Dermis microvascular lymphatic vessel endothelial cell (primary cell): ENCODE measurements at places on chromosomes 5 and 9. TPM values are rescaled to one million over a fixed set of nuclear protein-coding genes. Genes with fewer than 3 reads are reported as not detected.

Gene PCDHGA3
- total RNA-seq: 0.13 and 0.63 TPM in 2 replicates

DNA sequence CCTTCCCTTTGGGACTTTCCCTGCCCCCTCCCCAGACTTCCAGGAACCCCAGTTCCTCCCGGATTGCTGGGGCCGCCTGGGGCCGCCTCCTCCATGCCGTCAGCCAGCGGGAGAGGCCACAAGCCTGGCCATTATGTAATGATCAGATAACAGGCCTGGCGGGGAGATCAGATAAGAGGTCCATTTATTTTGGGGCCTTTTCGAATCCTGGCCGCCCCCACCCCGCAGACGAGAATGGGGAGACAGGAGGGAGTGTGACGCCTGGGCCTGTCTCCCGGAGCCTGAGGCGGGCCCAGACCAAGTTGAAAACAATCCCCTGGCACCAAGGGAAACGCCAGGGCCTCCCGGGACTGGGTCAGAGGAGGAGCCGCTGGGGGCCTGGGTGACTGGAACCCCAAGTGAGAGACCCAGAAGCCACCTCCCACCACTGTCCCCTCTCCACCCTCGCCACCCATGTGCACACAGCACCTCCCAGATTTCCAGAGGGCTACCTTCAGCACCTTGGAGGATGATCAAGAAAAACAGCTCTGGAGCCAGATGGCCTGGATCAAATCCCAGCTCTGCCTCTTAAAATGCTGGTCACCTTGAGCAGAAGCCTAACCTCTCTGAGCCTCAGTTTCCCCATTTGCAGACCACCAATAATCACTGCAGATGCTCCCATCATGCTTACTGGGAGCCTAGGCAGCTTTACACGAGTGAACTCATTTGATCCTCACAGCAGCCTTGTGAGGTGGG, 7.8 kb downstream of the ENG start:
- no peak for DNase-seq

- DNase-seq: no peak
Measured at GRCh38 chr5:61286446-61287132, 45.5 kb upstream of the ZSWIM6 start.

- peak; percentile 9 for DNase-seq
Measured at GRCh38 chr5:40879163-40879942, 29.9 kb upstream of the C7 start.
